ENCODE measurements at places on chromosomes 1 and 21.
A peak's percentile ranks its signal among the peaks of the same experiment; 100 is the strongest.

- no peak for DNase-seq
These were observed 369.8 kb upstream of the KAZN start for GRCh38 chr1:14228677-14229076.

DNA sequence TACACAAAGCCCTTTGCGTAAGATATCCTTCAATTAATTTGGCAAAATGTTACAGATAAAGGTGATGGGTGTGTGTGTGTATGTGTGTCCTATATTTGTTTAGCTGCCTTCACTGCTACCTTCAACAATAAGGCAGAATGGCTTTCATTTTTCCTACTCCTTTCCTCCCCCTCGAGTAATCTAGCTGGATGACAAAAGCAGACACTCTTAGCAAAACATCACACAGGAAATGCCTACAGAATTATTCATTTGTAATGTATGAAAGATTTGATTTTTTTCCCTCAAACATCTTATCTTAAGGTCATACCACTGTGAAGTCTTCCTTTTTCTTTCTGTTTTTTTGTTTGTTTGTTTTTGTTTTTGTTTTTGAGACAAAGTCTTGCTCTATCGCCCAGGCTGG, 10.6 kb downstream of the PTPN22 start:
- no peak for DNase-seq

- no peak for DNase-seq
These were observed 34.4 kb upstream of the ROR1 start for GRCh38 chr1:63739452-63739851.

GRCh38 chr1:180567654-180568053, 8.9 kb downstream of the OVAAL start:
- no peak for DNase-seq

GRCh38 chr1:93798291-93798690, 80.7 kb downstream of the DNTTIP2 start:
- no peak for DNase-seq

GRCh38 chr1:169546087-169546995, 39.9 kb downstream of the F5 start:
- DNase-seq = peak; percentile 74

DNA sequence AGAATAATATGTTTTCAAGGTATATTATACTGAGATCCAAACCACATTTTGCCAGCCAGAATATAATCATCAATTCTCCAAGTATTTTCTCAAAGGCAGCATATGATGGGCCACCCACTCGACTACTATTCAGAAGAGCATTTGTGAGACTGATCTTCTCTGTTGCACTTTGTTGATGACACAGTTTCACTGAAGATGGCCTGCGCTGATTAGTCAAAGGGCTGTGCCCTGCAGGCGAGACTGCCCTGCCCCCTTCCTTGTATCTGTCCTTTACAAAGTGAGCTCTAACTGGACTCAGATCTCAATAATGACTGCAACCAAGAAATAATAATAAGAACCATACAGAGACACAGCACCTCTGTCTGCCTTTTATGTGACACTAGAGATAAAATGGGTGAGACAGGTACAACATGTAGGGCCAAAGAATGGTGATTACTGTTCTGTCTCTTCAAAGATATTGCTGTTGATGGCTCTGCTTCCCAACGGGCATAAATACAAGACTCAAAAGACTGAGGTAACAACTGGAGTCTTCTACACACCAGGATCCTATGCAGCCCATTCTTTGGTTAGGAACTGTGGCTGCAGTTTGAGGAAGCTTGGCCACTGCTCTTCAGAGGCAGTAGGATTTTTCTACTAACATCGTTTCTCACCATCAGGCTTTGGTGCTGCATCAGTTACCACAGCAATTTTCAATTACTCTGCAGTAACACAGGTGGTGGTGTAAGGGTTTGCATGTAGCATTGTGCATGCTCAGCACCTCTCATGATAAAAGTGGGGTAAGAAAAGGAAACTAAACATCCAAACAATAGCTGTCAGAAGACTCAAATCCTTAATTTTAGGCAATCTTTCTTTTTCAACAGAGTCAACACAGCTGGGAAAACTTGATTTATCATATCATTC, 481.1 kb downstream of the PTBP2 start:
- peak; percentile 47 for DNase-seq

- no peak for DNase-seq
These were observed 20.6 kb downstream of the LRRC42 start for GRCh38 chr1:53966794-53967193.

DNA sequence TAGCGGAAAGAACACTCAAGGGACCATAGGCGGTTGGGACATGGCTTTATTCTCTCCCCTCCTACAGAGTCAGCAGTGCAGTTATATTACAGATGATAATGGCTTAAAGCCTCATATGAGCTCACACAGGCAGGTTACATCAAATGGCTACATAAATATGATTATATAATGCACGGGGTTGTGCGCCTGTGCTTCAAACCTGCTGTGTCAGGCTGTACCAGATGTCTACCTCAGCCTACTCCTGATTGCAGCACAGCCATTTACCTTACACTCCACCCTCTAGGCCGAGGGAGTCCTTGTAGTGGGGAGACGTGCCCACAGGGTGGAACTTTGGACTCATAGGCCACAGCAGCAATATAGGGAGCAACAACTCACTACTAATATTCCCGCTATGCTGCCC, 16.4 kb upstream of the TBX19 start:
- DNase-seq = no peak

DNA sequence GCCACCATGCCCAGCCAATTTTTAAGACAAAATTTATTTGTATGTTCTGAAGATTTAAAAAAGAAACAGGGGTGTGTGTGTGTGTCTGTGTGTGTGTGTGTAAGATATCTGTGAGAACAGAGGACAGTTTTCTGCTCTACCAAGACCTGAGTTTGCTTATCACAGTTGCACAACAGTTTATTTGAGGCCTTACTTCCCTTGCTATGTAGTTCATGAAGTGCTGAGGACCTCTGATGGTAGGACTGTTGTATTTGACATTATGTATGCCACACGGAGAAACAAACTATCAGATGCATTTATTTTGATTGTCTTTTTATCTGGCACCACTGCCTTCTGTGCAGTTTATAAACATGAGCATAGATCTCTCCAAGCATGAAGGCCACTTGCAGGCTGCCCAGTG, 355.2 kb downstream of the PBX1 start:
- DNase-seq = peak; percentile 64

DNA sequence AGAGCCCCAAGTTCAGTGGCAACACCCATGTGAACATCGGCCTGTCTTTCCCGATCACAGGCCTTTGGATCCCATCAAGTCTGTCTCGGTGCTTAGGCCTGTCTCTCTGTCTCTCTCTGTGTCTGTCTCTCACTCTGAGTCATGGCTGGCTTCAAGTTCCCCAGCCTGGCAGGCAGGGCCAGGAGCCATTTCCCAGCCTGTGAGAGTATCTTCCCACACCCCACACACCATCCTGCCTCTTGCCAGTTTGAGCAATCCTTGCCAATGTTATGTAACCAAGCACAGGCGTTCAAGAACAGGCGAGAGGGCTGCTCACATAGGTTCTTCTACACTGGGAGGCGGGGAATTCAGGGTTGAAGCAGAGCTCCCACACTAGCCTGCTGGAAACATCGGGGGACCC, 70.0 kb upstream of the TMEM51 start:
- no peak for DNase-seq

DNA sequence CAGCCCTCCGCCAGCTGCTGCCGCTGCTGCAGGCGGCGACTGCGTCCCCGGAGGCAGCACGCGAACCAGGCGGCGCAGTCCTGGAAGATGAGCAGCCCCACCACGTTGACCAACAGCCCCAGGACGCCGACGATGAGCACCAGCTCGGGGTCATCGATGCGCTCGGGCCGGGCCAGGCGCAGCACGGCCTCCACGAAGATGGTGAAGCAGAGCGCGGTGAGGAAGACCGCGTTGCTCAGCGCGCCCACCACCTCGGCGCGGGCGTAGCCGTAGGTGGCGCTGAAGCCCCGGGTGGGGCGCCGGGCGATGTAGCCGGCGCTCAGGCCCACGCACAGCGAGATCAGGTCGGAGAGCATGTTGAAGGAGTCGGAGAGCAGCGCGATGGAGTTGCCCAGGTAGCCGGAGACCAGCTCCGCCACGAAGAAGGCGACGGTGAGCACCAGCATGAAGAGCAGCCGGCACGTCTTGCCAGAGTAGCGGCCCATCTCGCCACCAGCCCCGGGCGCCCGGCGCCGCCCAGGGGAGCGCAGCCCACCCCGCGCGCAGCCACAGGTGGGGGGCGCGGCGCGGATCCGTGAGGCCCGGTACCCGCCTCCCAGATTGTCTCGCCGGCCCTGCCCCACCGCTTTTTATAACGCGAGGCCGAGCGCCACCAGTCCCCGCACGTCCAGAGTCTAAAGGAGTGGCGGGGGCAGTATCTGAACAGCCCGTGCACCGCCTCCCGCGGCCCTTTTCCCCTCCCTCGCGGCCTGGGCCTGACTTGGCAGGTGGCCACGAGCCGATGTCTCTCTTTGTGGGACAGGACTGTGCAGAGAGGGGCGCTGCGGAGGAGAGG, at the start of gene SLC30A10:
SLC30A10 (minus strand) TSS at position 602 of the 835 bp plus-strand sequence; CDS start at position 485, 117 bp downstream.
- DNase-seq = peak; percentile 5

- DNase-seq = no peak
These were observed 71.1 kb downstream of the SKI start for GRCh38 chr1:2299131-2299627.

- peak; percentile 90 for DNase-seq
These were observed 6.4 kb upstream of the MPZL1 start for GRCh38 chr1:167715157-167715999.

DNA sequence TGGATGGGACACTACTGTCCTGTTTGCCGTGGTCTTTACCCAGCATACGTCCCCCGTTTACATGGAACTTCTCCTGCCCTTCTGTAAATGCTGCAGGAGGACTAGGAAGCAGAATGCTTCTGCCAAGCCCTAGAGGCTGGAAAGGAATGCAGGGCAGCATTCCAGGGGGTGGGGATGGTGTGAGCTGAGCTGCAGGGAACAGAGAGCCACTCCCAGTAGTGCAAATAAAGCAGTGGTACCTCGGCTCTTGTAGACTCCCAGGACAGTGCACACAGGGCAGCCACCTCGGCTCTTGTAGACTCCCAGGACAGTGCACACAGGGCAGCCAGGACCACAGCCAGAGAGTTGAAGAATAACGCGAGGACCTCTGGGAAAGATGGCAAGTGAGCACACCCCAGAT, 35.4 kb downstream of the PTPRU start:
- no peak for DNase-seq

GRCh38 chr21:42338729-42339715, 11.8 kb downstream of the TFF2 start:
- no peak for DNase-seq

GRCh38 chr1:203122159-203122558, 5.4 kb upstream of the ADORA1 start:
- DNase-seq = no peak

- DNase-seq = no peak
These were observed 36.6 kb downstream of the HUNK start for GRCh38 chr21:31909153-31910073.

- no peak for DNase-seq
These were observed 53.1 kb upstream of the CD55 start for GRCh38 chr1:207268337-207268736.

DNA sequence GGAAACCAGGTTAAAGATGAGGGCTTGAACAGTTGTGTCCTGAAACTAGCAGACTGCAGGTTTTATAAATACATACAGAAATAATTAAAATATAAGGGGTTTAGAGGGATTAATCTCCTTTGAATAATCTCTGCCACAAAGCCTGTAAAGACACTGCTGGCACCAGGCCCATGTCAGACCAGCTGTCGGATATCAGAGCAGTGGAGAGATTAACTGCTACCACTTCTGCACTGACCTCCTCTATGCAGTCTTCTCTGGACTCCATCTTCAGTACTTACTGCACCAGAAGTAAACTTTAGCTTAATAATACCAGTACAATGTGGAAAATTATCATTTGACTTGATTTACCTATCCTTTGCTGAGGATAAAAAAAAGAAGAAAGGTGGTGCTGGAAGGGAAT, 128.6 kb downstream of the LHX4 start:
- peak; percentile 26 for DNase-seq

GRCh38 chr1:31799895-31800673, 15.7 kb downstream of the SPOCD1 start:
- DNase-seq = no peak

GRCh38 chr21:29306920-29307319, 8.2 kb downstream of the BACH1 start:
- no peak for DNase-seq

DNA sequence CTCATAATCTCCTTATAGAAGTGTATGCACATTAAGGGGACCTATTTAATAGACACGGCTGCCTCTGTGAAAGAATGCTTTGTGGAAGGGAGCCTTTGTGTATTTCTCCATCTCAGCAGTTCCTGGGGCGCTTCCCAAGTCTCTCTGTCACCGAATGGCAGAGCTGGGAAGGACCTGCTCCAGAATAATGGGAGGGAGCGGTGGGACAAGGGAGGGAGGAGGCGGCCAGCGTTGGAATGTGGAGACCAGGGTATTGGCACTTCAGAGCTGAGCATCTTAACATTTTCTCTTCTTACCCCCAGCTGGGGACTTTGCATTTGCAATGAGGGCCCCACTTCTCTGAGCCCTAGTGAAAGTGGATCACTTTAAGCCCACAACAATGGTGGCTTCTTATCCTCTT, 23.9 kb downstream of the CACHD1 start:
- DNase-seq = no peak

- DNase-seq = no peak
These were observed 18.2 kb upstream of the PEX10 start for GRCh38 chr1:2430592-2430973.

- DNase-seq = no peak
These were observed 279.2 kb upstream of the DUSP10 start for GRCh38 chr1:222021129-222021528.

DNA sequence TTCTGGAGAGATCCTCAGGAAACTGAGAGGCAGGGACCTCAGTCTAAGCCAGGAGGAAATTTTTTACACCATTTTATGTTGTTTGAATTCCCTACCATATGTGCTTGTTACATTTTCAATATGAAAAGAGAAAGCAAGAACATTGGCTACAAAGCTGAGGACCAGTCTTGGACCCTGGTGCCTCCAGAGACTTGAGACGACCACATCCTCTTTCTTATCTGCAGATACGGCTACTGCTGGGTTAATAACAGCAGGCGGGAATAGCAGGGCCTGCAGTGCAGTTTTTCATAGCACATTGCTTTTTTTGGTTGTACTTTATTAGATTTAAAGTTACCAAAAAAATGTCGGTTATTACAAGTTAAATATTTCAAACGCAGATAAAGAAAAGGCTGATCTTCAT, 3.9 kb downstream of the KDM4A start:
- DNase-seq = no peak

- no peak for DNase-seq
These were observed 3.1 kb downstream of the OBSCN start for GRCh38 chr1:228210712-228211530.

GRCh38 chr1:48692235-48692634, 84.5 kb downstream of the BEND5 start:
- DNase-seq = no peak

DNA sequence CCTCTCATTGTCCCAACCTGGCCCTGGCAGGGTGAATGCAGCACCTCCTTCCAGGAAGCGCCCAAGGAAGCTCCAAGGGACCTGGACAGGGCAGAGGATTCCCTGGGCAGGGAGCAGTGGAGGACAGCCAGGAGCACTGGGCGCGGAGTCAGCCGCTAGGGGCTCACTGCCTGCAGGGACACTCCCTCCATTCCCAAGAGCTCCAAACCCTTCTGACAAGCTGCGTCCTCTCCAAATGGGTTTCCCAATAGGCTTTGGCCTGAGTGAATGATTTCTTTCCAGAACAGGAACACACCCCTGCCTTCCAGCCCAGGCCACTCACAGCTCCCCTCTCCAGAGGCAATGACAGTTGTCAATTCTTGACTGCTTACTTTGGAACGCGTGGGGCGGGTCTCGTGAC, 128.5 kb upstream of the EDN2 start:
- DNase-seq = no peak

Data from globus pallidus (tissue), 1 donor.